ENCODE measurements at places on chromosomes 5 and 9. TPM values are rescaled to one million over a fixed set of nuclear protein-coding genes. Genes with fewer than 3 reads are reported as not detected.

- DNase-seq, result no peak
These were observed 91.3 kb downstream of the COMMD10 start for GRCh38 chr5:116176121-116176520.

GRCh38 chr9:132141948-132142594, 19.8 kb upstream of the NTNG2 start:
- peak; percentile 56 for DNase-seq

The OBP2B gene
- not detected for total RNA-seq

DNA sequence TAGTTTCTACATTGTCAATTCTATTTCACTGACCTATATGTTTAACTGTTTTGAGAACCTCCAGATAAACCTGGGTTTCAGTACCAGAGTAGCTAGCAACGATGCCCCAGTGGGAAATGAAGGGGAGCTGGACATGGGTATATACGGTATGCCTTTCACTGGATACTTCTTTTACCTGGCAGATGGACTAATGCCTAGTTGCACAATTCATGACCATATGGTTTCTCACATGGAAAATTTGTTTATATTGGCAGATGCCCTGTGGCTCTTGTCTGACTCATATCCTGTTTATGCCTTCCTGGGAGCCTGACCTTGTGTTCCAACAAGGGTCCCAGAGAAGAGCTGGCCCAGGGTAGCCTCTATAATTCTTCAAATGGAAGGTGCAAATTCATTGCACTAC, 144.1 kb downstream of the MAT2B start:
- DNase-seq, result no peak

DNA sequence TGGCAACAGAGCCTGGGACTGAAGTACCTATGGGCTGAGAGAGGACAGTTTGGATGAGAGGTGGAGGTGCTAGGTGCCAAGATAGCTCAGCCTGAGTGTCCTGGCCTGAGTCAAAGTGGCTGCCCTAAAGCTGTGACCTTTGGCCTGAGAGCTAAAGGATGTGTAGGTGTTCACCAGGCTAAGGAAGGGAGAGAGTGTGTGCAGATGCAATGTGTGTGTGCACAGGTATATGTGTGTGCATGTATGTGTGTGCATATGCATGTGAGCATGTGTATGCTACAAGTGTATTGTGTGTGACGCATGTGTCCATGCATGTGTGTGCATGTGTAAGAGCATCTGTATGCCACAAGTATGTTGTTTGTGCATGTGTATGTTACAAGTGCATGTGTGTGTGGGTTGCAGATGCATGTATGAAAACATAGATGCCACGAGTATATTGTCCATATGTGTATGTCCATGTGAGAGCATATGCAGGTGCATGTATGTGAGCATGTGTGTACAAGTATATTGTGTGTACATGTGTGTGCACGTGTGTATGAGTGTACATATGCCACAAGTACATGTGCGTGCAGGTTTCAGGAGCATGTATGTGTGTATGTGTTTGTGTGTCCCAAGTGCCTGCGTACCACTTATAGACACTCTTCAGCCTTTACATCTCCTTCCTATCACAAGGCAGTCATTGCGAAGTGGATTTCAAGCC, 102.6 kb downstream of the SH3TC2 start:
- no peak for DNase-seq

GRCh38 chr9:98714833-98715232, 6.1 kb upstream of the GABBR2 start:
- DNase-seq, result no peak

DNA sequence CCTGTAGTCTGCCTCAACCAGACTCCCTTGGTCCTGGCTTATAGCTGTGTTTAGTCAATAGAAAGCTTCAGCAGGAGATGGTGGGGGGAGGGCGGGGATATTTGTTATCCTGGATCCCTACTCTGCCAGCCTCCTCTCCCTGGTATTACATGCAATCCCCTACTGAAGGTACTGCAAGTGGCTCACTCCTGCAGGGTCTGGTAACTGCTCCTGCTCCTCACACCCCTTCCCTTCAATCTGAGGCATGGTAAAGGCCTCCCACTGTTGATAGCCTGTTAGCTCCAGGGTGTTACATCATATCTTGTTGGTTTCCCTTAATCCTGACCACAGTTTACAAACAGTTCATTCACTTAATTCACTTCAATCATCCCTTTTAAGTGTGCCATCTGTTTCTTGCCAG, 137.5 kb downstream of the AP3B1 start:
- no peak for DNase-seq

GRCh38 chr9:118100529-118101419, 396.6 kb downstream of the TLR4 start:
- no peak for DNase-seq

GRCh38 chr5:151362970-151363369, 15.6 kb upstream of the SLC36A2 start:
- DNase-seq, result no peak

The LCN1 gene
- not detected for total RNA-seq

GRCh38 chr5:79020861-79021561, 35.9 kb upstream of the ARSB start:
- peak; percentile 72 for DNase-seq

DNA sequence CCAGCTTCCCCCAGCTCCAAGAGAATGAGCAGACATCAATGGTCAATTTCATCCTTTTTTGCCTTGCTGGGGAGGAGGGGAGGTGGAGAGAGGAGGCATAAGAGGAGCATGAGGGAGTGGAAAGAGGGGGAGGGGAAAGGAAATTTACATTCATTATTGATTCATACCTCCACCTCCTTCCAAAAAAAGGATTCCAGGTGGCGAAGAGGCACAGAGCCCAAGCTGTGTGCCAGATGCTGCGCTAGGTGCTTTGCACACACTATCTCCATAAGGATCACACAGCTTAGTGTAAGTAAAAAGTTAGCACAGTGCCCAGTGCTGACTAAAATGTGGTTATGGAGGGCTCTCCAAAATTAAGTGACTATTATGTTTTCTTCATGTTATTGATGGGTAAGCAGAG, 11.0 kb downstream of the ASTN2 start:
- no peak for DNase-seq

DNA sequence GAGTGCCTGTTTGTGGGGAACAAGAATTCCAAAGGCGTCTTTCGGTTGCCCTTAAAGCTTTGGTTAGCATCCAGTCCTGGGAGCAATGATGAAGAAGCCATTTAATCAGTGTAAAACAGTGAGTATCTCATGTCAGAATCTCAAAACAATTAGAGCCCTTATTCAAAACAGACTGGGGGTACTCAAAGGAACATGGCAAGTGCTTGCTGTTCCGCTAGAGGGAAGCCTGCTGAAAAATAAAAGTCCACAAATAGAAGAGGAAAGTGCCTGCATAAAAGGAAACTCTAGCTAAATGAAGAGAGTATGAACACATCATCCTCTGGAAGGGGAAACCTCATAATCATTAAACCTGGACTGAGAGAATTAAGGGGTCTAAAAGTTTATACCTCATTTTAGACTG, 26.4 kb downstream of the FBXL7 start:
- DNase-seq, result no peak

DNA sequence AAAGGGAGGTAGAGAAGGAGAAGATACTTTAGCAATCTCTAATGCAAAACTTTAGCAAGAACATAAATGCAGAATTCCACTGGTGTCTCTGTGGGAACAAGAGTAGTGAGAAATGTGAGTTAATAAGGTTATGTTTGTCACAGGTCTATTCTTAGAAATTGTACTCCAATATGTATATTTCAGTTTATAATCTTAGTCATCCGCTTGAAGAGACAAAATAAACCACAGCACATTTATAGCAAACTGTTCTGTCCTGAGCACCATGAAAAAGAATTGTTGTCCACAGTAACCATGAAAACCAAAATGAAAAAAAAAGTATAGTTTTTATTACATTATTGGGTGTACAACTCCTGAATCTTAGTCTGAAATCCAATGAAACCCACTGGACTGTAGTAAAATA, 93.6 kb upstream of the TSLP start:
- DNase-seq, result no peak

The ZNF366 gene
- not detected for total RNA-seq

The TBC1D2 gene
- total RNA-seq, result 7.9 TPM

The TAF11L10 gene
- total RNA-seq, result not detected

GRCh38 chr5:54243483-54244080, 66.8 kb downstream of the ARL15 start:
- DNase-seq, result peak; percentile 37

DNA sequence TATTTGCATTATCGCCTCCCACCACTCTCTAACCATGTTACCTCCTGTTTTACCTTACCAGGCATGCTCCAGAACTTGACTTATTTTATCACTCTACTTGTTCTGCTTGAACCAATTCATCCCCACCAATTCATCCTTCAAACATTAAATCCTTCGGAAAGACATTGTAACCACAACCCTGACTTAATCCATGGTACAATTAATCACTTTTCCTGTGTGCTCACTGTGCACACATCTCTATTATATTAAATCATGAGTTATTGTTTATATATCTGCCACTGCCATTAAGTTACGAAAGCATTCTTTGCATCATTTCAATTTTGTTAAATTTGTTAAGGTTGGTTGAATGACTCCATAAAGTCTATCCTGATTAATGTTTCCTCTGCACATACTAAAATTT, 7.4 kb upstream of the C5orf46 start:
- DNase-seq, result no peak

- no peak for DNase-seq
These were observed 62.3 kb downstream of the YIPF5 start for GRCh38 chr5:144108131-144108530.

DNA sequence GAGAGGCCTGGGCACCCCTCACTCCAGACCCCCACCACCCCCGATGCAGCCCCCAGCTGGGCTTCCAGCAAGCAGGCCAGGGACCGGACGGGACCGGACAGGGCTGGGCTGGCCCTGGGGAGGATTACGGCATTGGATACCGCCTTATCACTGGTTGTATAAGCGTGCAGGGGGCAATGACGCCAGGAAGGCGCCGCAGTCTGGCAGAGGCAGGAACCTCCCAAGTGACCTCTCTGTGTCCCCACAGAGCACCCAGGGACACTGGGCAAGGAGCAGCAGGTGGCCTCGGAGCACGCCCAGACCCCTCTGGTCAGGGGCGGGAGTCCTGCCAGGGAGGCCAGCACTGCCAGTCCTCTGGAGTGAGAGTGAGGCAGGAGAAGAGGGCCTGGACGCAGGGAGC, 723 bp upstream of the LCN15 start:
- DNase-seq, result no peak

GRCh38 chr9:108786901-108787689, 68.7 kb downstream of the ACTL7B start:
- DNase-seq, result peak; percentile 89

GRCh38 chr9:90517103-90517502, 125.5 kb downstream of the DIRAS2 start:
- no peak for DNase-seq

The RNF208 gene
- not detected for total RNA-seq

- DNase-seq, result no peak
These were observed 7.2 kb downstream of the TOR1A start for GRCh38 chr9:129816501-129817435.

The F2RL1 gene
- total RNA-seq, result 185 TPM

The PCDH1 gene
- total RNA-seq, result 2.7 TPM

DNA sequence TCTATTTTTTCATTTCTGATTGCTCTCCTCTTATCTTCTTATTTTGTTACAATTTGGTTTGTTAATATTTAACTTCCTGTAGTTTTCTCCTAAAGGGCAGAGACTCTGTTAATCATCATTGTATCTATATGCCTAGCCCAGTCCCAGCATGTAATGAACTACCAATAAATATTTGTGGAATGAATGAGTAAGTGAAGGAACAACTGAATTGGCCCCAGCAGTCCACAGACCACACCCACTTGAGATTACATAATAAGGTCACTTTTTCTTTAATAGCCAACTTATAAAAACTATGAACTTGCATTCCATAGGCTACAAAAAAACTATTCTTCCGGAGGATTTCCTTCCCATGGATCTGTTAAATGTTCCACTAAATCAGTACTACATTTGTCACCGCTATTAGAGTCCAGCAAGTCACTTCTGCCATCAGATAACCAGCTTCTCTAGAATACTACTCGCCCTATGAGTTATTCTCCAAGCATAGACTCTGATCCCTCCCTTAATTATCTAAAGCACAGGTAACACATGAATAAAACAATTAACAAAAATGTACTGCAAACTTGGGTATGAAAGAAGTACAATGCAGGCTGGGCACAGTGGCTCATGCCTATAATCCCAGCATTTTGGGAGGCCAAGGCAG, 27.5 kb upstream of the TNPO1 start:
- DNase-seq, result no peak

GRCh38 chr5:373710-374602, 52.4 kb downstream of the AHRR start:
- DNase-seq, result peak; percentile 92

DNA sequence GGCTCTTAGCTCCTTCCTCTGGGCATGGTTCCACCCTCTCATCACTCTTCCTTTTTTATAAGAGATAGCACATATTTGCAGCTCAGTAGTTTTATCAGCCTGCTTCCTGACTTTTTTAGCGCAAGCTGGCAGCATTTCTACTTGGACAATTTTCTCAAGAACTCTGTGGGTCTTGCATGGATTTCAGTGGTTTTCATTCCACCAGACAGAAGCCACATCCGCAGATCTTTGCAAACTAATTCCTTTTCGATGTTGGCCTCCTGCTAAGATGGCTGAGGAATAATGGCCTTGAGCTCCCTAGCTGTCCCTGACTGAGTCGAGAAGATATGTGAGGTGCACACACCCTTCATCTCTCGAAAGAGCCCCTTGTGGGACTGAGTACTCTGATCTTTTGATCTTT, 49.5 kb downstream of the GALNT12 start:
- DNase-seq, result no peak

DNA sequence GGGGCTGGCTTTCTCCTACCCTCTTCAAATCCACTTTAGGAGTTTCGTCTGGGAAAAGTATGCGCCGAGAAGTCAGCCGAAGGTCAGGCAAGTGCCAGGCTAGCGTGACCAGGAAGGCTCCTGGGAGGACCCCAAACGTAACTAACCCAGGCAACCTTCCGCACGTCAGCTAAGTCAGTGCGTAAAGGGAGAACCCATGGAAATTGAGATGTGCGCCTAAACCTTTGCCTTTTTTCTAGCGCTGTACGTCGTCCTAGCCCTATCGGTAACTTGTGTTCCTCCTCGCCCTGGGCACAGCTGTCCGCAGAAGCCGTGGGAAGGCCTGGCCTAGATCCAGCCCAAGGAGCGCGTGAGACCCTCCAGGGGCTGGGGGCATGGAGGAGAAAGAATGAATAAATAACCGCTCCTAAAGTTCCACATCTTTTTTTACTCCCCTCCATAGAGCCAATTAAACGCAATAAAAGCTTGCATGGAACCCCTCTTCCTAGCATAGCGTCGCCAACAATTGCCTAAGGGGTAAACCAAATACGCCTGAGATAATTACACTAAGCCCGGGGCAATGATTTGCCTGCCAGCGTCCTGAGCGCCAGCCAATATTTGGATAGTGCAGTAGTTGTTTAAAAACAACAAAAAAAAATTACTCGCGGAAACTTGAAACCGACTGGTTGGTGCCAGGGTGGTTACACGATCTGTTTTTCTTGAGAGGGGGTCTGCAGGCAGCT, 4.0 kb upstream of the FOXB2 start:
- DNase-seq, result peak; percentile 9

- no peak for DNase-seq
These were observed 115.1 kb upstream of the KIF2A start for GRCh38 chr5:62190931-62191330.
